ENCODE measurements at places on chromosomes 1 and 21.

- DNase-seq = no peak
These were observed 919 bp downstream of the HECTD3 start for GRCh38 chr1:45009956-45010854.

- DNase-seq = peak; percentile 64
These were observed 105.6 kb upstream of the GCLM start for GRCh38 chr1:94014635-94015488.

- no peak for DNase-seq
These were observed 92.0 kb upstream of the HAO2 start for GRCh38 chr1:119276558-119276957.

DNA sequence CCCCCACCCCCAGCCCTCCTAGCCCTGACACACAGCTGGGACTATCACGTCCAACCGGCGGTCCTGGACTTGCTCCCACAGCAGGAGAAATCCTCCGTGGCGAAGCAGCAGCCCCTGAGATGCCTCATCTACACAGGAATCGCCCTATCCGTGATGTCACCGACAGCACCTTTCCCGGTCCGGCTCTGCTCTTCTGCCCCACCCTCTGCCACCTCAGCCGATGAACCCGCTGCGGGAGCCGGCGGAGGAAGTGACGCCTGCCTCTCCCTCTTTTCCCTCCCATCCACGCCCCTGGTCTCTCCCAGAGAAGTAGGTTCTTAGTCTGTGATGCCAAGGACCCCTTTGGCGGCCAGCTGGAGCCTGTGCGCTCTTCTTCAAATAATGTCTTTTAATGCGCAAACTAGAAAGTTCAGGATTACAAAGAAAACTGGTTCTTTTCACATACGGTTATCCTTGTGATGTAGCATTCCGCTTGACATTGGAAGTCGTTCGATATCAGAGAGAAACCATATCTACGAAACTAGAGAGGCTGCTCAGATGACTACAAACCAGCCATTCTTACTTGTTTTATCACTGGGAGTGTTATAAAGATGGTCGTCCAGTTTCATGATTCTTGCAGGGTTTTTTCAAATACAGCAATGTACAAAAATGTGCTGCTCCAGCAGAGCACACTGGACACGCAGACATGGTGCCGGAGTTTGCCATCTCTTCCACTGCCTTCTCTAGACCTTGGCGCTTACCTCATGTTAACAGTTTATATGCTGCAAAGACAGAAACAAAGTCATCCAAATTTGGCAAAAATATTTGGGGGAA lies 120.3 kb downstream of the PPIAL4G start:
- DNase-seq = peak; percentile 16

GRCh38 chr21:35508139-35508888 lies 459.2 kb upstream of the RUNX1 start:
- DNase-seq = peak; percentile 65

DNA sequence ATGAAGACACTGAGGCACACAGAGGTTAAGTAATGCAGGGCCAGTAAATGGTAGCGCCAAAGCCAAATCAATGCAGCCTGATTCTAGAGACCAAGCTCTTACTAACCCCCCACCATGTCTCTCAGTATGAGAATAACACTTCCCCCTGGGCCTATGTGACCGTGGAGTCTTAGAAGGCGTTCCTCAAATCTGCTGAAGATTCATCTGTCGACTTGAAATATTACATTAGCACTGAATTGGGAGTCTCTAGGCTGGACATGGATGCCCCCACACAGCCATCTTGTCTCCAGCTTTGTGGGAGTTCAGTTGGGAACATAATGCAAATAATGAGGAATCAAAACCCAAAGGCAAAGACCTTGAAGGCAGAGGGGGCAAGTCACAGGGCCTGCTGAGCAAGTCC lies 117.9 kb upstream of the HMGB4 start:
- DNase-seq = no peak

GRCh38 chr21:14522736-14523135 lies 23.4 kb downstream of the SAMSN1 start:
- DNase-seq = no peak

- no peak for DNase-seq
These were observed 306.6 kb upstream of the LYPLAL1 start for GRCh38 chr1:218867066-218867465.

GRCh38 chr1:27561124-27561899 lies 42.6 kb downstream of the AHDC1 start:
- no peak for DNase-seq

DNA sequence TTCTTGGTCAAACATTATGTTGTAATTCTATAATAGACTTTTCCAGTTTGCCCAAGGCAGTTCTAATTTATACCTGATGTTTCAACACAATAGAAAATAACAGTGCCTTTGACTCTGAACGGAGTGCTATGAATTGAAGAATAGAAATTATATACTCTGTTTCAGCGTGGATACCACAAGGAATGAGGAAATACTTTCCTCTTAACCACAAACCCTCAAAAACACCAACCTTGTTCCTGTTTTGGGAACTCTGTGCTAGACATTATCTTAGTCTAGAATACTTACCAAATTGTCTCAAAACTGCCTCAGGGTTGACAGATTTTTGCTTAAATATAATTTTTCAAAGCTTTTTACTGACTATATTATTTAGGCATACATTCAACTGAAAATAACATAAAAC lies 1629.3 kb downstream of the MRPL39 start:
- no peak for DNase-seq

DNA sequence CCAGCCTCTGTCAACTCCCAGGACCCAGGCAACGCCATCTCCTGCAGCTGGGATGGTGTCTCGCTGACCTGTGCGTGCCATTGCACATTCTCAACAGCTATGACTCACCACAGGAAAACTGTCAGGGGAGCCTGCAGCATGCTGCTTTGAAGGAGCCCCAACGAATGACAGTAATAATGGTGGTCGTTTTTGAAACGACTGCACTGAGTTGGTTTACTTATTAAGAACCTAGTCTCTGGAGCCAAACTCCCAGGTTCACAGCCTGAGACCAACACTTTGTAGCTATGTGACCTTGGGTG lies 21.6 kb downstream of the TCEA3 start:
- peak; percentile 86 for DNase-seq

- no peak for DNase-seq
These were observed 550.9 kb downstream of the USP25 start for GRCh38 chr21:16280686-16281091.

GRCh38 chr1:91876781-91877573 lies 9.0 kb downstream of the TGFBR3 start:
- DNase-seq = no peak

- peak; percentile 78 for DNase-seq
These were observed 8.7 kb downstream of the SZRD1 start for GRCh38 chr1:16375521-16376340.

GRCh38 chr1:228799924-228800323 lies 64.6 kb downstream of the RHOU start:
- no peak for DNase-seq

GRCh38 chr1:23013657-23014056 lies 2.0 kb downstream of the TEX46 start:
- DNase-seq = no peak

DNA sequence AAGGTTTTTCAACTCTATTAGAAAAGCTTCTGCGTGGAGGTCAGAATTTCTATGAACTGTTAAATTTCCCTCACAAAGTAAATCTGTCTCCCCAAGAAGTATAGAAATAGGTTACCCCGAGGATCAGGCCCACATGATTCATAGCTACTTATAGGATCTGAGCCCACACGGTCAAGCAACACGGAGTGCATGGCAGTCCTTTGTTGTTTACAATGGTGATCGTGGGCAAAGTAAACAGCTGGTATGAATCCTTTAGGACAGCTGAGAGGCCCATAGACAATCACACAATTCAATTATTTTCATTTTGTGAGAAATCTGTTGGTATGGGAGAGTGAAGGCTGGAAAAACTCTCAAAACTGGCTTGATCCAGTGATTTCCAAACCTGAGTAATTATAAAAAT lies 58.9 kb upstream of the RCOR3 start:
- no peak for DNase-seq

- DNase-seq = no peak
These were observed 265.8 kb downstream of the DPYD start for GRCh38 chr1:97654876-97655585.

- no peak for DNase-seq
These were observed 113.1 kb upstream of the BMP8A start for GRCh38 chr1:39378377-39378776.

DNA sequence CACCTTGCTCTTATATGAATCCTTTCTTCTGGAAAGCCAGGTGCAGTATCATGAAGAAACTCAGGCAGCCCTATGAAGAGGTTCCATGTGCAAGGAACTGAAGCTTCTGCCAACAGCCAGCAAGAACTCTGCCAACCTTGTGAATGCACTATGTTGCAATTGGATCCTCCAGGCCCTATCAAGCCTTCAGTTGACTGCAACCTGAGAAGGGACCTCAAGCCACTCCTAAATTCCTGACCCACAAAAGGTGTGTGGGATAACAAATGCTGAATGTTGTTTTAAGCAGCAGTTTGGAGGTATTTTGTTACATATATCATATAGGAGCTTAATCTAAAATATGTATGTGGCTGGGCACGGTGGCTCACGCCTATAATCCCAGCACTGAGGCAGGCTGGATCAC lies 84.0 kb downstream of the RERE start:
- DNase-seq = no peak

- no peak for DNase-seq
These were observed 53.4 kb upstream of the KIAA1614 start for GRCh38 chr1:180859306-180859705.

DNA sequence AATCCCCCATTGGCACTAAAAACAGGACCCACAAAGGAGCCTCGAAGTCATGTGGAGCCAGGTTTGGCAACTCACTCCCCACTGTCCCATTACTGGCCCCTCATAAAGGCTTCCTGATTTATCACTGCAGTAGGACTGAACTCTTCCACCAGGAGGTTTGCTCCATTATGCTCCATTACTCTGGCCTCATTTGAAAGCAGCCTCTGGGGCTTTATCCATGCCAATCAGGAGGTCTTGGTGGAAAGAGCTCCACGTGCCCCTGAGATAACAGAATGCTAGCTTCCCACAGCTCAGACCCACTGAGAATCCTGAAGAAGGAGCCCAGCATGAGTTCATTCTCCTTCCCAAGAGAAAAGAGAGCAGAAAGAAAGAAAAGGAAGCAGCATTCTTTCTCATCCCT lies 76.4 kb downstream of the HIVEP3 start:
- DNase-seq = no peak

DNA sequence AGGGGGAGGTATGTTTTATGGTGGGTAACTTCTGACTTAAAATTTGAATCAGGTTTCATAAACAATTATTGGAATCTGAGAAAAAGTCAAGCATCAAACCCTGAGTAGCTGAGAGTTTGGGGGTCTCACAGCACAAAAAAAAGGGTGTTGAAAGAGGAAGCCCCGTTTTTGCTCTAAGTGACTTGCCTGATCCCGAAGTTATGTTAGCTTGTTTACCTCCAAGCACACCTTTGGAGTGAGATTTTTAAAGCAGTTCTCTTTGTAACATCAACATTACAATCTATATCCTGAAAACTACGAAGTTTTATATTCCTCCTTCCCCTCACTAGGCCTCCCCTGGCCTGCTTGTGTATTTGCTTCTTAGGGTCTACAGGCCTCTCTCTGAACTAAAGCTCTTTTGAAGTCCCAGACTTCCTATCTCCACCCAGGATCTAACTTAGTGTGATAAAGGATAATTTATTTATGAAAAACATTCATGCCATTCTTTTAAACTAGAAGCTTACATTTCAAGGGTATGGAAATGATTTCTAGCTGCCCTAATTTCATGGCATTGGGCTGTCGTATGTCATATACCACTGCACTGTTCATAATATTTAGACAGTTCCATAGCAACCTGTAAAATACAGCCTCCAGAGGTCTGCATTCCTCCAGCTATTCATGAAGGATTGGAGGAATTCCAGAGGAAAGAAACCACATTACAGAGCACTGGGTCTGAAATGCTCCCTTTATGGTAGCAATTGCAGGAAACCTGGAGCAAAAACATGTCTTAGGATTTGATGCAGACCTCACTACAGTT lies 36.1 kb upstream of the RGS1 start:
- DNase-seq = peak; percentile 98

DNA sequence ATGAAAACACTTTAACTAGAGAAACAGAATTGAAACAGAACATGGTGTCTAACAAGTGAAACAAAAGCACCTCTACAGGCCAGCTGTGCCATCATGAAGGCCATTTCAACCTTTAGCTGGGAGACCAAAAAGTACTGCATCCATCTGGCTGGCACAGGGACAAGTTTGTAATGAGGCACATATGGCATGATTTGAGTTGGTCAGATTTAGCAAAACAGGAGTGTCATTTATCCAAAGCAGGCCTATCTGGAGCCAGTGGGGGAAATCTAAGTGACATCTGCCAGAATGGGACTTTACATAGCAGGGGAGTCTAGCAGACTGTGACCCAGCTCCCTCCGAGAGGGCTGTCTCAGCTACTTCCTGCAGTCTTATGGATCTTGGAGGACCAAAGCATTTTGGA lies 51.9 kb downstream of the DNTTIP2 start:
- DNase-seq = no peak

DNA sequence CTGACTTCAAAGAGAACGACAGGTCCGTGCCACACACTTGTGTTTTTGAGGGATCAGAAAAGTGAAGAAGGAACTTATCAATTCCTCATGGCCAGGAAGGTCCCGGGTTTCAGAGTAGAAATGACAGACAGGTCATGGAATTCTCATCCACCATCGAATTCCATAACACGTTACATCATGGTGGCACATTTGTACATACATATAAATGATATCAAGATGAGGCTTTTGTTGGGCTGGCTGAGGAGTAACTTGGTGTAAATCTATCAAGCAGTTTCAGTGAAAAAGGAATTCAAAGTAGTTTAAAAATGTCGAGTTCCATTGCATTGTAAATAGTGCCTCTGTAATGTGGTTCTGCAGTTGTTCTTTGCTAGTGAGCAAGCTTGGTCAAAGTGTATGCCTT lies 22.9 kb upstream of the GNPAT start:
- no peak for DNase-seq

GRCh38 chr1:186735463-186735862 lies 55.2 kb upstream of the PTGS2 start:
- peak; percentile 19 for DNase-seq

DNA sequence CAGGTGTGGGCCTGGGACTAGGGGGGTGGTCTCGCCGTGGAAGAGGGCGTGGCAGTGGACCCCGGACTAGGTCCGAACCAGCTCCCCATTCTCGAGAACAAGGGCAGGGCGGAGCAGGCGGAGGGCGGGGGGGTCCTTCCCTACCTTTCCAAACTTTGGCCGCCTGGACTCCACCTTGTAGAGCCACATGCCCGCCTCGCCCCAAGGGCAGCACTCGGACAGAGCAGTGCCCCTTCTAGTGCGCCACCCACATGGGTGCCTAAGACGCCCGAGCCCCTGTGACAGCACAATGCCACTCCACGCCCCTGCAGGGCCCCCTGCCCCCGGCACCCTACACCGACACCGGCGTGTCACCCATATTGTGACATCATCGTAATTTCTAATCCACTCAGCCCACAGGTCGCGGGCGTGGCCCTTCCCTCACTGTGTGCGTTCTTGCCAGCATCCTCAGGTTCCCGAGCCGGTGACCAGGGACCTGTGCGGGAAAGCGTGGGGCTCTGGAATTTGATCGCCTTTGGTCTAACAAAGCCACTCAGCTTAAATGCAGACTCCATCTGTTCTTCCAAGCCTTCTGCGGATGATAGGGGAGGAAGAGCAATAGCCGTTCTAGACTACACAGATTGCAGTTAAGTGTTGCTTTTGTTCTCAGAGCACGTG lies 553 bp upstream of the STMN1 start:
- DNase-seq = no peak

All from IMR-90 (cell line).